ENCODE measurements at places on chromosomes 5 and 9. TPM values are rescaled to one million over a fixed set of nuclear protein-coding genes. Genes with fewer than 3 reads are reported as not detected.

Gene ZNF454
- total RNA-seq = 1.6 TPM

Gene HBEGF
- total RNA-seq = 2.7 TPM

Gene FGF1
- total RNA-seq = 0.73 TPM

Gene NR5A1
- not detected for total RNA-seq

Gene SPINK4
- total RNA-seq = not detected

Gene CRHBP
- total RNA-seq = 9.6 TPM

Gene ABO
- total RNA-seq = not detected

Gene PROB1
- 1.6 TPM for total RNA-seq

DNA sequence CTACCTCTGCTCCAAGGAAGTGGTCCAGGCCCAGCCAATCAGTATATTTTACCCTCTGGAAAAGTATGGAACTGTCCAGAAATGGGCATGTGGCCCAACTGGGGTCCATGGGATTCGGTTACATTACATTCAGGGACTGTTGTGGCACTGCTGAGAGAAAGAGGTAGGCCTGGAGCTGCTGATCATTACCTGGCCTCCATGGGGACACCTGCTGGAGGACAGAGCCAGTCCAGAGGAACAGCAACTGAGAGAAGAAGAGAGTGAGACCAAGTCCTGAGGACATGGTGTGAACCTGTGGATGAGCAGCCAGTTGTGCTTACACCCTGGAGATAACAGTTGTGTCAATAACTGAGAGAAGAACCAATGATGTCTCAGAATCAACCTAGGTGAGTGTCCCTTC is 48.2 kb downstream of the HMHB1 start:
- DNase-seq = no peak
- H3K27me3 ChIP-seq = no peaks in the 10 kb centered on the region
- no peaks in the 10 kb centered on the region for H3K4me1 ChIP-seq
- H3K27ac ChIP-seq = no peak overlapping the region

DNA sequence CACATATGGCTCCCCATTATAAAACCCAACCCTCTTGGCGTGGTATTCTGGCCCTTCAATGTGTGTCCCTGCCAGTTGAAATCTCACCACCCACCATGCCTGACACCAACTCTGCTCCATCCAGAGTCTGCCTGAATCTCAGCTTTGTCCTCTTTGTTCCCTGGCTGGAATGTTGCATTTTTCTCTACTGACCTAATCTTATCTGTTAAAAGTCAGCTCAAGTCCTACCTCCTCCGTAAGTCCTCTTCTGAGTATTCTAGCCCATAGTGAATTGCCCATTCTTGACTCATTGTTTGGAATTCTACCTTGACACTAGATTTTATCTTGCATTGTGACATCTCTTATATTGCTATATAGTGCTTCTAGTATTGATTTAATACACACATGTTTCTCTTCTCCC is 207.1 kb upstream of the VLDLR start:
- no peak overlapping the region for H3K4me3 ChIP-seq
- H3K36me3 ChIP-seq = peaks cover 3% of the 10 kb centered on the region
- no peak overlapping the region for H3K27ac ChIP-seq

- peaks cover 40% of the 10 kb centered on the region for H3K27me3 ChIP-seq
- no peak for DNase-seq
- H3K4me3 ChIP-seq = no peak overlapping the region
- H3K36me3 ChIP-seq = no peaks in the 10 kb centered on the region
- H3K27ac ChIP-seq = no peak overlapping the region
Measured at GRCh38 chr9:82491604-82492003, 503.0 kb downstream of the SPATA31D1 start.

DNA sequence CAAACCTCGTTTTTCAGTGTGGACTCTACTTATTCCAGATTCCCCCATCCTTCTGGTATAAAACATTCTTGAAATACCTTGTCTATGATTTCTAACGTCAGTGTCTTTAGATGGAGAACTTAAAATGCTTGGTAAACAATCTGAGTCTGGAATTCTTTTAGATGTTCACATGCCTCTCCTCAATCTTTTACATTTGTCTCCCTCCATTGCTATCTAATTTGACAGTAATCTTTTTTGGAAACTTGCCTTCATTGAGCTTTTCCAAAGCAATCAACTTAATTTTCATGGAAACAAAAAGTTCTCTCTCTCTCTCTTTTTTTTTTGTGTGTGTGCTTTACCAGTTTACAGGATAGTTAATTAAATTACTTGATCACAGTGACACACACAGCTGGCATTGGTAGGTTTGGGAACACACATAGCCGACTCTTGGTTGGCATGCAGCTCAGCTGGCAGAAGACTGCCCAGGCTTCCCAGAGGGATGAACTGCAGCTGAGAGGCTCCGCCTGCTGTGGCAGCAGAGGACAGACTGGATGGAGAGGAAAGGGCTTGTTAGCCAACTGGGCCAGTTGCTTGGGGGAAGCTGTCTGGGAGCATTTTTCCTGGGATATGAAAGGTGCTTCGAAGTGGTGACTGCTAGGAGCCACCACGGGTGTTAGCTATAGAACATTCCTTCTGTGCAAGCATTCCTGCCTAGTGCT is 271.3 kb downstream of the ZSWIM6 start:
- H3K4me3 ChIP-seq = no peak overlapping the region
- no peak overlapping the region for H3K27ac ChIP-seq
- peaks cover 20% of the 10 kb centered on the region for H3K4me1 ChIP-seq
- no peak for DNase-seq
- no peaks in the 10 kb centered on the region for H3K36me3 ChIP-seq

- DNase-seq = no peak
- no peaks in the 10 kb centered on the region for H3K36me3 ChIP-seq
- peaks cover 2% of the 10 kb centered on the region for H3K27me3 ChIP-seq
- no peak overlapping the region for H3K27ac ChIP-seq
- no peaks in the 10 kb centered on the region for H3K4me1 ChIP-seq
Measured at GRCh38 chr9:135183528-135184180, 96.2 kb downstream of the OLFM1 start.

DNA sequence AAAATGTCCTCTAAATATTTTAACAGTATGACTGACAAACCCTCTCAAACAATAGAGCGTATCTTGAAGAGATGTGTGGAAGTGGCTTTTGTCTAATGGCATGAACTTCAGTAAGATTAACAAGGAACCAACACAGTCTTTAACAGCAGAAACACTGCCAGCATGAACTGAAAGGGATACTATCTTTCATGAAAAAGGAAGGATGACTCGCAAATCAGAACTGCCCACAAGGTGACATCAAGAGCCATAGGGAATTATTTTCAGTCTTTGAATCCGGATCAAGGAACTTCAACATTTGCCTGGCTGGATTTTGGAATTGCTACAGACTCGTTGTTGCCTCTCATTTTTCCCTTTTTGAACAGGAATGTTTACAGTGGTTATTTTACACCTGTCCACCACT is 5.1 kb upstream of the HEXB start:
- DNase-seq = no peak
- no peaks in the 10 kb centered on the region for H3K36me3 ChIP-seq
- peaks cover 6% of the 10 kb centered on the region for H3K4me1 ChIP-seq
- no peak overlapping the region for H3K27ac ChIP-seq
- no peaks in the 10 kb centered on the region for H3K27me3 ChIP-seq

DNA sequence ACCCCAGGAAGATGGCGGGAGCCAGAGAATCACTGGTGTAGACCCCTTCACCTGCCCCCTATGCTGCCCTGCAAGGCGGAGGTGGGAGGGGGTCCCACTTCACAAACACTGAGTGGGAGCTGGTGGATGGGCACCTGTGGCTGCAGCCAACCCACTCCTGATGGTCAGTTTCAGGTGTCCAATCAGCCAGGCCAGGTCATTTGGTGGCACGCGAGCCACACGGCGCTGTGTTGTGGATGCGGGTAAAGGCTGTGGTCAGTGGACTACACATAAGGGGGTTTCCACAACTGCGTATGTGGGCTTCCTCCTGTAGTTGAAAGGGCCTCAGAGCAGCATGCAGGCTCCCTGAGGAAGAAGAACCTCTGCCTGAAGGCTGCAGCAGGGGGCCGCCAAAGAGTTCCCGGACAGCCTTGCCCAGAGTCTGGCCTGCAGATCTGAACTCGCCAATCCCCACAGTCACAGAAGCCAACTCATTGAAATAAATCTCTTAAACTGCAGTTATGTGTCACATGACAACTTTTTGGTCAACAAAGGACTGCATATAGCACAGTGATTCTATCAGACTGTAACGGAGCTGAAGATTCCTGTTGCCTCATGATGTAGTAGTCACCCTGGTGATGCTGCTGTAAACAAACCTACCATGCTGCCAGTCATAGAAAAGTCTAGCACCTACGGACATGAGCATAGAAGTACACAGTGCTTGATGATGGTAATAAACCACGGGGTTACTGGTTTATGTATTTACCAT is 284.7 kb upstream of the IRX2 start:
- no peaks in the 10 kb centered on the region for H3K27me3 ChIP-seq
- no peak overlapping the region for H3K4me3 ChIP-seq
- no peaks in the 10 kb centered on the region for H3K4me1 ChIP-seq
- H3K27ac ChIP-seq = no peak overlapping the region
- DNase-seq = peak; percentile 75

DNA sequence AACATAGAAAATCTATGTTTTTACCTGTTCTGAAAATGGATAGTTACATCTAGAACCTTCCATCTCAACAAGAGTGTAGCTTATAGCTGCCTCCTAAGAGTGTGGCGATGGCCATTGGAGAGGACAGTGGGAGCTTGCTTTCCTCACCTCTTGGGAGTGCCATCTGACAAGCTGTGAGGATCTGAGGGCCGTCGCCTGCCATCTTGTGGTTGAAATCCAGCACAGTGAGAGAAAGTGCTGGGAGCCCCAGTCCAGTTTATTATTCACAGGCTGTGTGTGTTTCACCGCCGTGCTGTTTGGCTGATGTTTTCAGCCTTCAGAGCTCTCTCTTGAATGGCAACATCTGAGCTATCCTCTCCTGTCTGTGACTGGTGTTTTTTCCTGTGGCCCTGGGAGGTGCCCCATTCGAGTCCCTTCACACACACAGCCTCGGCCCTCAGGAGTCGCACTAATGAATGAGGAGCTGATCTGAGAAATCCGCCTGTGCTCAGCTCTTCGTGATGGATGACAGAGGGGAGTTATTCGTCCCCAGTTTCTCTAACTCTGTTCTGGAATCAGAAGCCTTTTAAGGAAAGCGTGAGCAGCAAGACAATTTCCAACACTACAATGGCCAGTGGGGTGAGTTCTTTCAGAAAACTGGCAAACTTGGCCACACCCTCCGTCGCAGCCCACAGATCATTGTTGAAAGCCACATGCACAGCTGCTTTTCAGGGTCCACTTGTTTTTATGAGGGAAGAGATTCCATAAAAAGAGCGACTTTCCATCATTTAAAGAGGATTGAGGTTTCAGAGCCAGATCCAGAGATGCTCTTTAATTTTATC is 170.3 kb downstream of the PDZD2 start:
- no peak for DNase-seq
- no peak overlapping the region for H3K4me3 ChIP-seq
- H3K27ac ChIP-seq = no peak overlapping the region
- H3K4me1 ChIP-seq = peaks cover 2% of the 10 kb centered on the region
- H3K36me3 ChIP-seq = no peaks in the 10 kb centered on the region
- peaks cover 21% of the 10 kb centered on the region for H3K27me3 ChIP-seq

- no peak overlapping the region for H3K4me3 ChIP-seq
- no peak overlapping the region for H3K27ac ChIP-seq
- no peaks in the 10 kb centered on the region for H3K36me3 ChIP-seq
- peaks cover 3% of the 10 kb centered on the region for H3K4me1 ChIP-seq
- no peak for DNase-seq
Measured at GRCh38 chr5:6780802-6781391, 67.7 kb downstream of the TENT4A start.

DNA sequence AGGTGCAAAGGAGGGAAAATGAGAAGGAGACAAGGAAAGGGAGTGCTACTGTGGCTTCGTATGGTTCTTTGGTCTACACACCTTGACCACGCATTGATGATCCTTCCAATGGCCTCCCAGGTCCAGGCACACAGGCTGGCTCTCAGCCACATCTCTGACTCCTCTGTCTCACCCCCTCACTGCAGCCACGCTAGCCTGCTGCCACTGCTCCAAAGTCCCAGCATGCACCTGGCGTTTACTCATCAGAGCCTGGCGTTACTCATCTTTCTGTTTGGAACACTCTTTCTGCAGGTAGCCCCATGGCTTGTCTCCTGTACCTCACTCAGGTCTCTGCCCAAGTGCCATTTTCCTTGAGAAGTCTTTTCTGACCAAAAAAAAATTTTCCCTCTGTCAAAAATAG is 195.5 kb downstream of the SNCAIP start:
- H3K27me3 ChIP-seq = peaks cover 24% of the 10 kb centered on the region
- peaks cover 1% of the 10 kb centered on the region for H3K4me1 ChIP-seq
- H3K4me3 ChIP-seq = no peak overlapping the region

- no peak for DNase-seq
- H3K4me1 ChIP-seq = peaks cover 15% of the 10 kb centered on the region
- peaks cover 4% of the 10 kb centered on the region for H3K27me3 ChIP-seq
- peak overlapping the region; percentile 36 for H3K27ac ChIP-seq
- H3K4me3 ChIP-seq = no peak overlapping the region
Measured at GRCh38 chr5:42826757-42827515, 15.2 kb upstream of the SELENOP start.

DNA sequence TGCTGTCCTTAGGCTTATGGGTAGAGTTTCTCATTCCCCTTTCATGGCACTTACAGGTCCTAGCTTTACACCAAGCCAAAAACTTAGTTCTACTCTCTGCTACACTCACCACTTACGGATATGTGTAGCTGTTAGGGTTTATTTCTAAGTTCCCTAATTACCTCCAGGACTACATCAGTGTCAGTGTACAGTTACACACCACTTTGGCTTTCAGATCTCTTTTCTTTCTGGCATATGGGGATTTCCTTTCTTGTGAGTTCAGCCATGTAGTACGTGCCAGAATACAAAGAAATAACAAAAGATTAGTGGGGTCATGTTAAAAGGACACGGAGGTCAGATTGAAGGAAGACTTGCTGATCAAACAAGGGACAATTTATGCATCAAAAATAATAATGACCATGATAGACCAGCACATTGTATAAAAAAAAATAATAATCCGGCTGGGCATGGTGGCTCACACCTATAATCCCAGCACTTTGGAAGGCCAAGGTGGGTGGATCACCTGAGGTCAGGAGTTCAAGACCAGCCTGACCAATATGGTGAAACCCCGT is 41.8 kb downstream of the LYRM7 start:
- H3K27ac ChIP-seq = no peak overlapping the region
- no peak for DNase-seq
- no peaks in the 10 kb centered on the region for H3K36me3 ChIP-seq
- no peaks in the 10 kb centered on the region for H3K27me3 ChIP-seq

- no peak for DNase-seq
- H3K27me3 ChIP-seq = peaks cover 26% of the 10 kb centered on the region
- H3K4me3 ChIP-seq = no peak overlapping the region
- peaks cover 2% of the 10 kb centered on the region for H3K4me1 ChIP-seq
Measured at GRCh38 chr9:31799953-31800609, 584.4 kb upstream of the ACO1 start.

GRCh38 chr5:5159282-5160103 is 19.4 kb downstream of the ADAMTS16 start:
- H3K4me1 ChIP-seq = no peaks in the 10 kb centered on the region
- no peaks in the 10 kb centered on the region for H3K27me3 ChIP-seq
- H3K36me3 ChIP-seq = no peaks in the 10 kb centered on the region
- H3K27ac ChIP-seq = no peak overlapping the region

DNA sequence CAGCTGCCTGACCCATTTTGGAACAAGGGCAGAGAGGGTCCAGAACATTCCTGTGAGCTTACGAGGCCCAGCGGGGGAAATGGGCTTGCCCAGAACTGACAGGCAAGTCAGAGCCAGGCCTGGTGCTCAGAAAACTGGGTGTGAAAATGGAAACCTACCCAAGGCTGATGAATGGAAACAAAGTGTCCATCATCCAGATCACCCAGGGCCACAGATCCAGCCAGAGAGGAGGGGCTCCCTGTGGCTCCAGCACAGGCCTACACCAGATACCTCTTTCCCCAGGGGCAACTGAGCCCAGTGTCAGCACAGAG is 3.1 kb downstream of the CLTB start:
- peaks cover 54% of the 10 kb centered on the region for H3K4me1 ChIP-seq
- H3K4me3 ChIP-seq = peak overlapping the region; percentile 14

- peaks cover 93% of the 10 kb centered on the region for H3K4me1 ChIP-seq
- no peak overlapping the region for H3K4me3 ChIP-seq
- no peaks in the 10 kb centered on the region for H3K27me3 ChIP-seq
- H3K27ac ChIP-seq = peak overlapping the region; percentile 93
Measured at GRCh38 chr5:150111122-150111521, 24.8 kb upstream of the CSF1R start.

Measured in osteocyte (in vitro differentiated cells).